Progenitor cell of endocrine pancreas (in vitro differentiated cells): ENCODE measurements at places on chromosomes 4 and X. TPM values are rescaled to one million over a fixed set of nuclear protein-coding genes. Genes with fewer than 3 reads are reported as not detected.

DNA sequence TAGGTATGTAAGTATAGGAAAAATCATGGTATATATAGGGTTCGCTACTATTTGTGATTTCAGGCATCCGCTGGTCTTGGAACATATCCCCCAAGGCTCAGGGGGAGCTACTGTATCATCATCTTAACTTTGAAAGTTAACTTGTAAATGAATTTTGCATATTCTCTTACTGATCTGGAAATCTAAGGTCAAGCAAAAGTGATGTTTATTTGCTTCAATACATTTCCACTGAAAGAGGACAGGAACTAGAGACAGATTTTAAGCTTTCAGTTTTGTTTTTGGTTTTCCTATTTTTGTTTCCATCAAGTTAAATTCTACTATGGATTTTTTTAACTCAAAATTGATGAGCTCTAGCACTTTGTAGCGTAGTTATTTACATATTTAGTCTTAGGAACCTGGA is 56.2 kb downstream of the NAF1 start:
- DNase-seq: no peak

Gene F9
- total RNA-seq: not detected in 2 replicates

Gene LAGE3
- total RNA-seq: 12.8 and 13.5 TPM in 2 replicates

GRCh38 chr4:134634301-134634700 is 432.7 kb upstream of the PABPC4L start:
- no peak for DNase-seq

DNA sequence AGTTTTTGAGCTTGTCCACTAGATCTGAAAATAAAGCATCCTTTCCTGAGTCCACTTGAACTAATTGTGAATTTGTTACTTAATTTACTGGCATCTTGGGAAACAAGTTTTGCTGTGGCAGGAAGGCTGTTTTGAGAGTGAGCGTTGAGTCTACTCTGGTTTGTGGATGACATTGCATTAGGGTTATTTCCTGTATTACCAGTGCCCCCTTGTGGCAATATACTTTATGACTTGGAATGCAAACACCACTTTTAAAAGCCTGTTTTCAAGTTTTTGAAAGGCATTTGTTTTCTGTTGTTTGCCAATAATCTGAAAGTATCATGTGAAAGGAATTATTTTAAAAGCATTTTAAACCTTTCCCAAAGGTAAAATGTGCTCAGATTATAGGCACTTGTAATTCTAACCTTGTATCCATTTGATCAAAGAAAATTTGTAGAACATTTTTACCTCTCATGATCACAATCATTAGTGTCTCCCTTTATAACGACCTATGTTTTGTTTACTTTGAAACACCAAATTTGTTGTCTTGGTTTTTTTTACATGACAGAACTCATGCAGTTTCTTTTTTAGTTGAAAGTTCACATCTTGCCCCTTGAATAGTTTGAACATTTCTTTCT is 18.0 kb upstream of the CYP2U1 start:
- peak; percentile 12 for DNase-seq
